Glutamatergic neuron (in vitro differentiated cells): ENCODE measurements at places on chromosomes 1 and 21. TPM values are rescaled to one million over a fixed set of nuclear protein-coding genes. Genes with fewer than 3 reads are reported as not detected.

- no peak for DNase-seq
Observed at GRCh38 chr1:72122099-72122880, 160.0 kb downstream of the NEGR1 start.

Gene CA14
- total RNA-seq: 1.5 TPM

- DNase-seq: no peak
Observed at GRCh38 chr1:155052439-155053395, 1.6 kb downstream of the ADAM15 start.

Gene ZNF593OS
- total RNA-seq: 4.2 TPM

Gene SIPA1L2
- 177 TPM for total RNA-seq

GRCh38 chr1:10768552-10768951, 27.9 kb downstream of the CASZ1 start:
- no peak for DNase-seq

Gene SLC22A15
- total RNA-seq: 49.4 TPM

GRCh38 chr1:234667600-234668576, 57.9 kb upstream of the IRF2BP2 start:
- DNase-seq: no peak

DNA sequence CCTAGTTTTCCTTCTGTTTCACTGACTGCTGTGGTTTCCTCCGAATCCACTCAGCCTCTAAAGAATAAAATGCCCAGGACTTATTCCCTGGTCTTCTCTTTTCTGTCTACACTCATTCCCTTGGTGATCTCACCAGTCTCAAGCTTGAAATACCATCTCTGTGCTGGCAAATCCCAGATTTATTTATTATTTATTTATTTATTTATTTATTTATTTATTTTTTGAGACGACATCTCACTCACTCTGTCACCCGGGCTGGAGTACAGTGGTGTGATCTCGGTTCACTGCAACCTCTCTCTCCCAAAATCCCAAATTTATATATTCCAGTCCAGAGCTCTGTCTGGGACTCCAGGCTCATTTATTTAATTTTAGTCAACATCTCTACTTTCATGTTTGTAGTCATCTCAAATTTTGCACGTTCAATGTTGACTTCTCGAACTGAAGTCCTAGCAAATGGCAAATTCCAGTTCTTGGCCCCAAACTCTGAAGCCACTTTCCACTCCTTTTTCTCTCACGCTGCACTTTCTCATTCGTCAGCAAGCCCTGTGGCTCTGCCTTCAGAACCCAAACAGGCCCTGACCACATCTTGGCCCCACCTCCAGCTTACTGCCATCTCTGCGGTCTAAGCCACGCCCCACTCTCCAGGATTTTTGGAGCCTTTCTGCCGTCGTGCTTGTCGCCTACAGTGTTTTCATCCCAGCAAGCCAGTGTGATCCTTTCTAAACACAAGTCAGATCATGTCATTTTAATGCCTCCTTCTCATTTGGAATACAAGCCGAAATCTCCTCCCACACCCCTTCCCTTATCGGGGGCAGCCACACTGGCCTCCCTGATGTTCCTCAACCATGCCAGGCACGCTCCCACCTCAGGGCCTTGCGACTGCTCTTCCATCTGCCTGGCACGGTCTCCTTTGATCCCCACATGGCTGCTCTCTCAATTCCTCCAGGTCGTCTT, 14.2 kb upstream of the TENT5B start:
- DNase-seq: no peak

GRCh38 chr1:160377585-160378206, 10.8 kb downstream of the NHLH1 start:
- DNase-seq: no peak

Gene RGS8
- total RNA-seq: 3.5 TPM

DNA sequence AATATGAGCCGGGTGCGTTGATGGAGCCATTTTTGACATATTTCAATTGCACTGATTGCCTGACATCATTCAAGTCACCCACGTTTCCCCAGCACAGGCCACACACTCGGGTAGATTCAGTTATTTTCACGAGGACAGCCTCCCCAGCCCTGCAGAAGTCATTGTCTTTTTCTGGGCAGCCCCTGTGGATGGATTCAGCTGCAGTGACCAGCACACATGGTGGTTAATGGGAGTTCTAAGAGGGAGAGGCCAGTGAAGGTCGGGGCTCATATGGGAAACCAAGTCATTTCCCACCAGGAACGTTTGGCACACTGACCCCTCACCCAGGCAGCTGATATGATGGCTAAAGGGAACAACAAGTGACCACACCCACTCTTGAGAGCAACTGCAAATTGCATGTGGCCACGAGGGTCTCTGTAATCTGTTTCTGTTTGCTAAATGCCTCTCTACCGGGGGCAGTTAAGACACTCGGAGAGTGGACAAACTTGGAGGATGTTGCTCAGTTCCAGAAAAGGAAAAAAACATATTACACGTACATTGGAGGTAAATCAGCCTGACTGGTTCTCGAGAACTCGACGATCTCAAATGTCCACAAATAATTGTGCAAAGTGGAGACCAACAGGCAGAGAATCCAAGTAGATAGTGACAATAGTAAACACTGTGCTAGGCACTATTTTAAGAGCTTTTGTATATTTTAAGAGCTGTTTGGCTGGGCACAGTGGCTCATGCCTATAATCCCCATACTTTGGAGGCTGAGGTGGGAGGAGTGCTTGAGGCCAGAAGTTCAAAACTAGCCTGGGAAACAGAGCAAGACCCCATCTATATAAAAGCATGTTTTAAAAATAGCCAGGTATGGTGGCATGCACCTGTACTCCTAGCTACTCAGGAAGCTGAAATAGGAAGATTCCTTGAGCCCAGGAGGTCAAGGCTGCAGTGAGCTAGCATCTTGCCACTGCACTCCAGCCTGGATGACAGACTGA, 167.2 kb upstream of the IRF2BP2 start:
- DNase-seq: no peak

DNA sequence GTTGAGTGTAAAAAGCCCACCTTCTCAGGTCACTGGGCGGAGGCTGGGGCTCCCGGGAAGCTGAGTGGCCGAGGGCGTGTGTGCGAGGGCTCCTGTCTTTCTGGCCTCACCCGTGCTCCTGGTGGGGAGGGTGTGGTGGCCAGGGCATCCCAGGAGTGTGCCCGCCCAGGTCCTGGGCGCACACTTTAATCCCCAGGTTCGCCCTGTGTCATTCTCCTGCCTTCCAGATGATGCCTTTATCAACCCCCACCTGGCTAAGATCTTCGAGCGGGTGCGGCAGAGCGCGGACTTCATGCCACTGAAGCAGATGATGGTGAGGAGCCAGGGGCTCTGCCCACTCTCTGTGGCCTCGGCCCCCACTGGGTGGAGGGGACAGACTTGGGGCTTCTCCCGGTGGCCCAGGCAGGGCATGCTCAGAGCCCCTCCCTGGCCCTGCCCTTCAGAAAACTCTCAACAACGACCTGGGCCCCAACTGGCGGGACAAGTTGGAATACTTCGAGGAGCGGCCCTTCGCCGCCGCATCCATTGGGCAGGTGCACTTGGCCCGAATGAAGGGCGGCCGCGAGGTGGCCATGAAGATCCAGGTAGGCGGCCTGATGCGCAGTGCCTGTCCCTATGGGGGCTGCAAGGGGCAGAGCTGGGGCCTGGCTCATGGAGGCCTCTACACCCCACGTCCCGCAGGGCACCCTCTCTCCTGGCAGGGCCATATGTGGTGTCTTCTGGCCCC, 42.5 kb downstream of the COQ8A start:
- DNase-seq: no peak

Gene OPRD1
- 1.2 TPM for total RNA-seq

- no peak for DNase-seq
Observed at GRCh38 chr1:21188235-21188634, 11.5 kb upstream of the EIF4G3 start.

GRCh38 chr1:27071049-27071416, 58.4 kb upstream of the TENT5B start:
- peak; percentile 87 for DNase-seq

DNA sequence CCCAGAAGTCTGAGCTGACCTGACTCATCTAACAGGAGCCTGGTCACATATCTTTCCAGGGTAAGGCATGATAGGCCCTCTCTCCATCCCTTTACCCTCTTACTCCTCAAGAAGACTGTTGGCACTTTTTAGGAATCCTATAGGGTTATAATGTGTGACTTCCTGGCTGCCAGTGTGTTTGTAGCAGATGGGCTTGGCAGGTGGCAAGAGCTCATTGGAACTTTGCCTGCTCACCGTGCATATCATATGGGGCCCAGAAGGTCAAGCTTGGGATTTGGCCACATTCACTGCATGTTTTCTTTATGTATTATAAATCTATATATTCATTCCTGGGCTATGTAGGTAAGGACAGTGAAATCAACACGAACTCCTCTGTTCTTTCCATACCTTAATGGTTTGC, 5.2 kb downstream of the KAZN start:
- DNase-seq: no peak

GRCh38 chr1:117616967-117617366, 11.1 kb downstream of the TENT5C start:
- no peak for DNase-seq

Gene FNDC5
- total RNA-seq: 743 TPM

DNA sequence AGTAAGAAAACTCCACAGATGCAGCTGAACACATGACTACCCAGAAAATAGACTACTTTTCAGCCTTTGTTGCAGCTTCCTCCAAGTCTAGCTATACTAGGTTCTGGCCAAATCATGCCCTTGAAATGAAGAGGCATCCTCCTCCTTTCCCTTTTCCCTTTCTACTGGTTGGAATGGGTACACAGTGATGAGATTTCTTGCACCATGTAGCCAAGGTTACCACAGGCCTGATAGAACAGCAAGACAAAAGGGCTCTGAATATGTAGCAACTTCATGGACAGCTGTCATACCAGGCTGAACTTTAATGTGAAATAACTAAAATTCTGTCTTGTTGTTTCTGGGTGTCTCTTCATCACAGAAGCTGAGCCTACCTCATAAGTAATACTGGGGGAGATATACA, 146.5 kb downstream of the PDE4B start:
- DNase-seq: no peak

Gene DDAH1
- total RNA-seq: 5.4 TPM

GRCh38 chr1:17998889-17999288, 108.7 kb upstream of the IGSF21 start:
- no peak for DNase-seq

Gene TENT5C
- 0.27 TPM for total RNA-seq

DNA sequence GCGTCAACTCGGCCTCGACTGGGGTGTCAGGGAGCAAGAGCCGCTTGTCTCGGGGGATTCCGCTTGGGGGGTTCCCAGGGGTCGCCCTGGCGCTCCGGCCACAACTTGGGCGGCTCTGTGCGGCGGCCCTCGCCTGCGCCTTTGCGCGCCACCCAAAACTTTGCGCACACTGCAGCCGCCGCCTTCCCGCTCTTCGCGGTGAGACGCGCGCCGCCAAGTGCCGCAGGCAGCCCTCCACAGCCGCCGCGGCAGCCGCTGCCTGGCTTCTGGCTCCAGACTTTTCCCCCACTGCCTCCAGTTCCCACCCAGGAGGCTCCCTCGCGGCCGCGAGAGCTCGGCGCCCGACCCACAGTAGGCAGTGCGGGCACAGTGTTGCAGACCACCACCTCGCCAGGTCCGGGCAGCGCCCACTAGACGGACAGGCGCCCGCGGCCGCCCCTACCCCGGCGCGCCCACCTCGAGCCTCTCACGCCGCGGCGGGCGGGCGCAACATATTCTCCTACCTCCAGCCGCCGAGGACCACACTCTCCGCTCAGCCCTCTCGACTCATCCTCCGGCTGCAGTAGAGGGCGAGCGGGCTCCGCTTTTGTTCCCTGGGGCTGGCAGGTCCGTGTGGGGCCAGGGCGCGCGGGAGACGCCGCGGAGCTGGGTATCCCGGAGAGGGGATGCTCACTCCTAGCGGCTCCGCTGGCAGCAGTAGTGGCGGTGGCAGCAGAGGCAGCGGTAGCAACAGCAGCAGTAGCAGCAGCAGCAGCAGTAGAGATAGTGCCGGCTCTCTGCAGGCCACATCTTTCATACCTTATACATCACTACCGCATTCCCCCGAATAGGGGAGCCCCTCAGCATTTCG, 296.6 kb downstream of the OMA1 start:
- peak; percentile 69 for DNase-seq

GRCh38 chr1:213015099-213016050, at the start of gene ANGEL2:
Gene ANGEL2 (minus strand): TSS chr1:213015867. CDS start chr1:213015671, 196 bp downstream.
- DNase-seq: peak; percentile 96

- no peak for DNase-seq
Observed at GRCh38 chr21:34534522-34534921, 22.5 kb upstream of the KCNE1 start.

DNA sequence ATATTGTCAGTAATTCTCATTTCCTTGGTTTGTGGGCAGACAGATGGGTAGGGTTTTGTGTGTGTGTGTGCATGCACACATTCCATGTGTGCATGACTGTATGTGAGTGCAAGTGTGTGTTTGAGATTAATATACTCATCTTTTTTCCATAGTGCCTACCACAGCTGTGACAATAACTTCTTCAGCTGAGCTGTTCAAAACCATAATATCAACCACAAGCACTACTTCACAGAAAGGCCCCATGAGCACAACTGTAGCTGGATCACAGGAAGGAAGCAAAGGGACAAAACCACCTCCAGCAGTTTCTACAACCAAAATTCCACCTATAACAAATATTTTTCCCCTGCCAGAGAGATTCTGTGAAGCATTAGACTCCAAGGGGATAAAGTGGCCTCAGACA, 149.3 kb downstream of the ADGRL2 start:
- no peak for DNase-seq

DNA sequence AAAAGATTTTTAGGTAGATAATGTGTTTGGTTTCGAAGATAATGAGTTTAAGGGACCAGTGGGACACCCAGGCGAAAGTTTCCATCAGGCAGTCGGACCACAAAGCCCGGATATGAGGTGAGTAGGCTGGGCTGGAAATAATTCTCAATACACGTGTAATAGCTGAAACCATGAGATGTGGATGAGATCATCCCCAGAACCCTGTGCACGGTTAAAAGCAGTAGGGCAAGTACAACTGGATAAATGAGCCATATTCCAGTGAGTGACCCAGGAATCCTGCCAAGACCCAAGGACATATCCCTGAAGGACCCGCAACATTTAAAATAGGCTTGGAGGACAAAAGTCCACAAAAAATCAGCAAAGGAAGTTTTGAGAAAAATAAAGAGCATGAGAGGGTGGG, 21.5 kb upstream of the NHLH2 start:
- no peak for DNase-seq

DNA sequence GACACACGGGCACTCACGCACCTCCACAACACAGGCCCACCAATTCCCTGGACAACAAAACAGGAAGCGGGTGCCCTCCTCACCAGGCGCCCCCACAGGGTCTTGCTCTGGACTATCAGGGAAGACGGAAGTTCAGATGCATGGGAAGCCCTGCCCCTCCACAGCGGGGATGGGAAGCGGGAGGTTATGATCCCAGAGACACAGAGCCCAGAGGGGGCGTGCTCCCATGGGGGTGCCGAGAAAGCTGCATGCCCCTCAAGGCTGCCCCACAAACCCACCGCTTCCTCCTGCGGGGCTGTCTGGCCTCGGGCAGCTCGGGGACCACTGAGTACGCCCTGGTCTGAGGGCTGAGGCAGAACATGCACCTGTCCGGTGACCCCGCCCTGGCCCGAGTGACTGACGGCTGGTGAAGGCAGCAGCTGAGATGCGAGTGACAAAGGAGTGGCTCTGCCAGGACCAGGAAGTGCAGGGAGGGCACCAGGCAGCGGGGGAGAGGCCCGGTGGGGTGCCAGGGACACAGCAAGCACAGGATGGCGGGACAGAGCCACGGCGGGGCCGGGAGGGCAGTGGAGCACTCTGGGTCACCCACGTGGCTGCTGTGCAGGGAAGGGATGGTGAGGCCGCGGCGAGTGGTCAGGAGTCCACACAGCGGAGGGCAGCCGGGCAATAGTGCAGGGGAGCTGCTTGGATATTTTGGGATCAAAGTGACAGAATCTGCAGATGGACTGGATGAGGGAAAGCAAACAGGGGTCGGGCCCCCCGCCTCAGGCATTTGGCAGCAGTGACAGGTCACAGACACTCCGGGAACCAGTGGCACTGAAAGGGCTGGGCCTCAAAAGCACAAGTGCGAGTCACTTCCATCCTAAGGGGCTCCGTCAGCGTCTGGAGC, 18.6 kb downstream of the NADK start:
- DNase-seq: no peak
